ENCODE measurements at places on chromosomes 1 and 21. TPM values are rescaled to one million over a fixed set of nuclear protein-coding genes. Genes with fewer than 3 reads are reported as not detected.

The GPR157 gene
- total RNA-seq = 49.5 TPM

DNA sequence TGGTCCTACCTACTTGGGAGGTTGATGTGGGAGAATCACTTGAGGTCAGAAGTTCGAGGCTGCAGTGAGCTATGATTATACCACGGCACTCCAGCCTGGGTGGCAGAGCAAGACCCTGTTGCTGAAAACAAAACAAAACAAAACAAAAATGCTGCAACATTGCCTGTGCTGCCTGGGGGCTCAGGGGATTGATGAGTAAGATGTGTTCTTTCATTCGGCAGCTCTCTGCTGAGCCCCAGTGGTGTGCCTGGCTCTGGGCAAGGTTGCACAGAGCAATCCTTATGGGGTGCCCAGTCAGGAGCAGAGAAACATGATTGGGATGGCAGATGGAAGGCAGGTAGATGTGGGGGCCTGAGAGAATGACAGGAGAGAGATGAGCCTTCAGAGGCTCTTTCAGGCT, 28.6 kb upstream of the KDM4A start:
- DNase-seq = no peak

GRCh38 chr1:3745590-3746381, 6.5 kb upstream of the CCDC27 start:
- DNase-seq = no peak

The ZNF593OS gene
- not detected for total RNA-seq

DNA sequence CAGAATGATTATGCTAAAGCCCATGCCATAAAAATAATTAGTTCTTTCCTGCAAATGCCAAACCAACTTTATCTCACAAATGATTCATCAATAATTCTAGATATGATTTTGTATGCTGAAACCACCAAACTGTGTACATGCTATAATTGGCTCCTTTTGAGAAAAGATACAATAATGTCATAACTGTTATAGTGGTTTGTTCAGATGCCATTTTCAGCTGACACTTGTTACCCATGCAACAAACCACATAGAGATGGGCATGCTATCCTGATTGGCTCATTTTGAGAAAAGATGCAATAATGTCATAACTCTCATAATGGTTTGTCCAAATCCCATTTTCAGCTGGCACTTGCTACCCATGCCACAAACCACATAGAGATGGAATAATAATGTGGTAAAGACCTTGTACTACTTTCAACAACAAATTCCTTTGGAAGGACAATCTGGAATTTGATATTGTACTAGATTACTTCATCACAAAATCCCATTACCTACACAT, 283.8 kb downstream of the TPR start:
- no peak for DNase-seq

DNA sequence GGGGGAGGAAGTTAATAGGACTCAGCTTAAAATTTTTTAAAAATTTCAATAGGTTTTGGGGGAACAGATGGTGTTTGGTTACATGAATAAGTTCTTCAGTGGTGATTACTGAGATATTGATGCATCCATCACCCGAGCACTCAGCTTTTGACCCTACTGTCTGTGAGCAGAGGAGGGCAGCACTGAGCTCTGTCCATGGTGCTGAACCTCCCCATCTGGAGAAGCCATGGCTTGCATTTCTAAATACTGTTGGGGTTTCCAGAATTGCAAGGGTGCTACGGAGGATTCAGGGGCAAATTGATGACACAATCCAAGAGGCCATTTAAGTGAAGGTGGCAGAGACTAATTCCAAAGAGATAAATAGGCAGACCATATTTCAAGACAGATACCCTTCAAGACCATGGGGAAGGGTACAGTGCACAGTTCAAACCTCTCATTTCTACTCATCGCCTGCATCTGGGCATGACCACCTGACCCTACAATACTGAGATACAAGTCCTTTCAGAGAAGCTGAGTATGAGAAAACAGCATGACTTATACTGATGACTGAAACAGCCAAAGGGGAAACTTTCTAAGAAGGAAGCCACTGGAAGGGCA, 17.2 kb downstream of the SYT2 start:
- no peak for DNase-seq

The PLEKHA6 gene
- total RNA-seq = 9.4 TPM

GRCh38 chr1:35453031-35453430, 104.2 kb downstream of the KIAA0319L start:
- DNase-seq = no peak

- DNase-seq = no peak
These were observed 119.1 kb downstream of the RRAGC start for GRCh38 chr1:38740487-38740886.

The CELA2B gene
- not detected for total RNA-seq

The RRP15 gene
- 2.6 TPM for total RNA-seq

- no peak for DNase-seq
These were observed 27.9 kb downstream of the PIK3C2B start for GRCh38 chr1:204466416-204467405.
